ENCODE measurements at places on chromosomes 16 and 17.

GRCh38 chr17:21089145-21089544 is 37.6 kb upstream of the DHRS7B start:
- peak; percentile 82 for DNase-seq

DNA sequence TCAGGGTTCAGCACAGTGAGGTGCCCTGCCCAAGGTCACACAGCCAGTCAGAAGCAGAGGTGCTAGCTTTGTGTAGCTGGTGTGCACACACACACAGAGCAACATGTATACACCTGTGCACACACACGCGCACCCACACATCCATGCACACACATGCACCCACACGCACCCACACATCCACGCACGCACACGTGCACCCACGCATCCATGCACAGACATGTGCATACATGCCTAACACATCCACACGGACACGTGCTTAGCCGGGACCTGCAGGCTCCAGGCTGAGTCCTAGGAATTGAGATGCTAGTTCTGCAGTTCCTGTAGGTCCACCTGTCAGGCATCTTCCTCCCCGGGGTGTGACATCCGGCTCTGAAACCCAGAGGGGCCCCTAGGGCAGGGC is 13.0 kb upstream of the DPEP1 start:
- DNase-seq: no peak

GRCh38 chr16:54479546-54479945 is 193.0 kb upstream of the IRX3 start:
- DNase-seq: no peak

DNA sequence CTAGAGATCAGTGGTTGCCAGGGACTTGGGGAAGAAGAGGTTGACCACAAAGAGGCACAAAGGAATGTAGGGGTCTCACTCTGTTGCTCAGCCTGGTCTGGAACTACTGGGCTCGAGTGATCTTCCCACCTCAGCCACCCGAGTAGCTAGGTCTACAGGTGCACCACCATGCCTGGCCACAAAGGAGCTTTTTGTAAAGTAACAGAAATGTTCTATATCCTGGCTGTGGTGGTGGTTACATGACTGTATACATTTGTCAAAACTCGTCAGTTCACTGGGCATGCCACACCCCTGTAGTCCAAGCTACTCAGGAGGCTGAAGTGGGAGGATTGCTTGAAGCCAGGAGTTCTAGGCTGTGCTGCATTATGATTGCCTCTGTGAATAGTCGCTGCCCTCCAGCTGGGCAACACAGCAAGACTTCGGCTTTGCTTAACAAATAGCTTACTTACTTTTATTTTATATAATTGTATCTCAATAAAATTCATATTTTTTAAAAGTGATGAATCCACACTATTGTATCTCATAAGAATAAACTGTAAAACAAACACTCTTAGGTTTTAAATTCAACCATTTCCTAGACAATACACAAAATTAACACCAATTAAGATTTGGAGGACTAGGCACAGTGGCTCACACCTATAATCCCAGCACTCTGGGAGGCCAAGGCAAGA is 5.0 kb downstream of the SKA2 start:
- no peak for DNase-seq

GRCh38 chr17:22703786-22704441 is 1011.6 kb downstream of the KCNJ18 start:
- no peak for DNase-seq

- DNase-seq: no peak
These were observed 21.1 kb downstream of the STH start for GRCh38 chr17:46020023-46020761.

DNA sequence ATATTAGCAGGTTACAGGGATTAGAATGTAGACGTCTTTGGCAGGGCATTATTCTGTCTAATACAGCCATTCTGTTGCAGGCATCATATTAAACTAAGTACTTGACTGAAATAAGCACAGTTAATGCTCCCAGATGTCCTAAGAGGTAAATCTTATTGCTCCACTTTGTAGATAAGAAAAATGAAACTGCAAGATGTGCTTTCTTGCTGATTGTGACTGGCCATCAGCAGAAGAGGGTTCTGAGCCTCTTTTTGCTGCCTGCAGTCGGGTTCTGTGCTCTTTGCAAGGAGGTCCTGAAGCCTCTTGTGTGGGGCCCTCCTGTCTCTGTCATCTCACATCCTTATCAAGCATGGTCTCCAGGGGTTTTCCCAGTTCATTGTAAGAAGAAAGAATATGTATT is 167.1 kb downstream of the KCNJ2 start:
- DNase-seq: no peak

DNA sequence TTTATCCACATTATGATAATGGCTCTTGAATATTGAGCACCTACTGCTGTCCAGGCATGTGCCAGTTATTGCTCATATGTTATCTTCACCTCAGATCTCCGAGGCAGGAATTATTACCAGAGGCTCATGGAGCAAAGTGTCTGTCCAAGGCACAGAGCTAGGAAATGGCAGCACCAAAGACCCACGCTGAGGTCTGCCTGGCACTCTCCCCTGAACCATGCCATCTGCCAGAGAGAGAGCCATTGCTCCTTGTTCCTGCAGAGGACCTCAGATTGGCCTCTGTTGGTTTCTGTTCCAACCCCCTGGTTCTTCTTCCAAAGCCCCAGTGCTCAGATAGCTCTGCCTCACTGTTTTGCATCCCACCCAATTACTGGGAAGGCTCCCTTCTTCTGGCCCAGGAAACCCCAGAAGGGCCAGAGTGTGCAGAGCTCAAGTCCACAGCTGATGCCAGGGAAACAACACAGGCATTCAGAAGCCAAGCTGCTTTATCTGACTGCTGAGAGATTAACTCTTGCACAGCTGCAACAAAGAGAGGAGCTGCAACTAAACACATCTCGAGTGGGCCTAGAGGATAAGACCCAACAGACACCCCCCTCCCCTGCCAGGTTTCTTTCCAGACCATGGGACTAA is 5.9 kb downstream of the ASIC2 start:
- no peak for DNase-seq

DNA sequence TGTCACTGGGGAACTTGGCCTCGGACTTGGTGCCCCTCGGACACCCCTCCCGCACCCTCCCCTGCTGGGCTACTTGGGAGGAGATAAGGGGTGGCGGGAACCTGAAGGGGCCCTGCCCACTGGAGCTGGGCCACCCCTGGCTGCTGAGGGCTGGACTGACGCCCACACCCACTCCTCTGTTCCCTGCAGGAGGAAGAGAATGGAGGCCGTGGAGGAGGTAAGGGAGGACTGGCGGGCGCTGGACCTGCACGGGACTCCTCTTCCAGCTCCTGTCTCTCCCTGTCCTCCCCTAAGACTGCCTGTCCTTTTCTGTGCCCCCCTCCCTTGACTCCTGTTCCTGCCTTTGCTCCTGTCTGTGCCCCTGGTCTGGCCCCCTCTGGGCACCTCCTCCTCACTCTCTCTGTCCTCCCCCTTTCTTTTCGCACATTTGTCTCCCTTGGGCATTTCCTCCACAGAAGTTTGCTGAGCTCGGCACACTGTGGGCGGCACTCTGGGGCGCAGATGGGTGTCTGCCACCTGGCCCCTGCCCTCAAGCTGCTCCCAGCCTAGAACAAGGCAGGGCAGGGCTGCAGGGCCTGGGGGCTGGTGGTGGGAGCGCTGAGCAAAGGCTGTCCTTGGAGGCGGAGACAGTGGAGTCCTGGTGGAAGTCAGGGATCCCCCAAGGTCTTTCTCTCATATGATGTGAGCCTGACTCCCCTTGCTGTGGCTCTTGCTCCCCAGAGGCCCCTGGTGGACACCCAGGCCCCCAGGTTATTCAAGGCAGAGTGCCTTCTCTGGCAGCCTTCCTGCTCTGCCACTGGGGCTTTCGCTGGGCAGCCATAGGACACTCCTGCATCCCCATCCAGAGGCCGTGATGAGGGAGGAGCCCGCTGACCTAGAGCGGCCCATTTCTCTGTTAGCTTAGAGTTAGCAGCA is 32.7 kb downstream of the ARHGAP23 start:
- DNase-seq: no peak

- DNase-seq: peak; percentile 98
These were observed 77.2 kb downstream of the C17orf67 start for GRCh38 chr17:56756536-56756935.

GRCh38 chr17:31156326-31156725 is 61.5 kb downstream of the NF1 start:
- DNase-seq: peak; percentile 82

DNA sequence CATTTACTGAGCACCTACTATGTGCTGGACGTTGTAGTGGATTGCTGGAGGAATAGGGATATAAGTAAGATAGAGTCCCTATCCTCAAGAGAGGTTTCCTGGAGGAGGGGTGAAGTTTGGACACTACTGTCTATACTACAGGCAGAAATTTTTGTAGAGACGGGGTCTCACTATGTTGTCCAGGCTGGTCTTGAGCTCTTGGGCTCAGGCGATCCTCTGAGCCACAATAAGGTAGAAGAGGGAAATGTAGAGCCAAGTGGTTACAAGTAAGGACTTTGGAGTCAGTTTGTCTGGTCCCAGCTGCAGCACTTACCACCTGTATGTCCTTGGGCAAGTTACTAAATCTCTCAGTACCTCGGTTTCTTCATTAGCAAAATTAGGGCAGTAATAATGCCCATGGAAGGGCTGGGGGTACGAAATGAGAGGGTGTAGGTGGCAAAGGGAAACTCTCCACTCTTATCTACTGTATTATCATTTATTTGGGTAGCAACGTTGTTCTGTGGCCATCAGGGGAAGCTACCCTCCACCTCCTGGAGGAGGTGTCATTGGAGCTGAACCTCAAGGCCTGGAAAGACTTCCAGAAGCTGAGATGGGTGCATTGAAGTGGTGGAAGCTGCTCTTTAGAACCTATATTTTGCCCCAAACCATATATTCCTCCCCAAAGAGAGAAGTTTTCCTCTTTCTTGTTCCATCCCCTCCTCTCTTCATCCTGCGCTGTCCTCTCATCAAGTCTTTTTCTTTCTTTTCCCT is 34.9 kb upstream of the DHX8 start:
- DNase-seq: no peak

DNA sequence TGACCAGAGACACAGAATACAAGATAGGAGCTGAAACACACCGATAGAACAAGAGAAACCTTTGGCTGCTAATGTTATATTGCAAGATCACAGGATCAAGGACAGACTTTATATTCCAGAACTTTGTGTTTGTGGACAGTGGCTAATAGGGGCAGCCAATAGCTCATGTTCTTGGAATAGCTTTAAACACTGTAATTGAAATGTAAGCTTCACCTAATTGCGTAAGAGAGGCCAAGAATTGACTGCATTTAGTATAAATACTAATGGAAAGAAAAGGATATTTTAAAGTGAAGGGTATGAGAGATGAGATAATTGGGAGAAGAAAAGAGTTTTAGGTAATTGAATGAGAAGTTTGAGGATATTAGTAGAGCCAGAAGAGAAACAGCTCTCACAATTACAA is 758.8 kb downstream of the CDH11 start:
- no peak for DNase-seq

DNA sequence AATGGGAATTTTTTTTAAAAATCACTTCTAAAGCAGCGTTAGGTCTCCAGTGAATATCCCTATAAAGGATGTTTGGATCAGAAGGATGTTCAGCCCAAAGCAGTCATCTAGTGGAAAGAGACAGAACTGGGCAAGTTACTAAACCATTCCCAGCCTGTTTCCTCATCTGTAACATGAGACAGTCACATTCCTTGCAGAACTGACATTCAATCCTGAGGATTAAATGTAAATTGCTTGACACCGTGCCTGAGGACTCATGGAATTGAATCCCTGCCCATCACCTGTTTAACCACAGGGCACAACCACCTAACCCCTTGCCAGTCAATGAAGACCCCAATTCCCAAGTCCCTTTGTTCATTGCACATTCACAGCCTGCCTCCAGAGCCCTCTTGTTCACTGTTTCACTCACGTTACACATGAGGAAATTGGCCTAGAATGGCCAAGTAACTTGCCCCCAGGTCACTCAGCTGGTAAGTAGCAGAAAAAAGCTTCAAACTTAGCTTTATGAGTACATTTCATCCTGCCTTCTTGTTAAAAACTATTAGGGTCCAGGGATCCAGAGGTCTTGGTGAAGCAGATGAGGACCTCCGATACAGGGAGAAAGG is 1.4 kb downstream of the CMTM2 start:
- peak; percentile 83 for DNase-seq
